Activated CD4-positive, alpha-beta T cell treated with anti-CD3 and anti-CD28 coated beads, Interleukin-2, amount 50 U/mL, for 1 hour (primary cell): ENCODE measurements at places on chromosomes 7 and 10.
A peak's percentile ranks its signal among the peaks of the same experiment; 100 is the strongest.

GRCh38 chr7:29375641-29376562 lies 181.3 kb downstream of the CHN2 start:
- DNase-seq: no peak

DNA sequence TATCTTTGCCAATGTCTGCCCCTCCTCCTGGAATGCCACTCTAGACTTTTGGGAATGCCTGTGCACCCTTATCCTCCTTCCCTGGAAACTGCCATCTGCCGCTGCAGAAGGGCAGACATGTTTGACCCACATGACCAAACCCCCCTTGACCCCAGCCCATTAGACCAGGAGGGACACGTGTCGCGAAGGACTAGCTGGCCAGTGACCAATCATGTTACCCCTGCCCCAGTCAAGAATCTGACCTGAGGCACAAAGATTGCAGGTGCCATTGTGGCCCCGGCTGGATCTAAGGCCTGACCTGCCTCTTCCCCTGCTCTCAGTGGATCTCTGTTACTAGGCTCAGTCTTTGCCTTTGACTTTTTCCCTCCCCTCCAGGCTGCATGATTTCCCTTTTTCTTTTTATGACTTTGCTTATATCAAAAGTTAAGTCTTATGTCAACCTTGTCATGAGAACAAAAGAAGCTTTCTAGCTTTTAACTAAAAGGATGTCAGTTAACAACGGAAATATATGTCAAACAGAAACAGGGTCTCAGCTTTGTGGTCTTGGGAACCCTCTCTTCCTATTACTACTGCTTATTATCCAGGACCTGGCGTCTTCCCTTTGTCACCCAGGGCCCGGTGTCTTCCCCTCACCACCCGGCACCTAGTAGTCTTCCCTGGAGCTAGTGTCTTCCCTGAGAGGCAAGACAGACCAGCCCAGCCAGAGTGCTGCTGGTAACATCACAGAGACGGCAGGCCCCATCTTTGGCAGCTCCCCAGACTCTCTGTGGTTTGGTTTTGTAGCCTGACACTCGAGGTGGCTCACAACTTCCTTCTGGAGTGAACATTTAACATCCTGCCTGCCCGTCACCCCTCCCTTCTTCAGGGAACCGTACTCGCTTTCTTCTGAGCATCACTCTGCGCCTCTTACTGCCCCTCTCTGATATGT lies 24.4 kb upstream of the PPIF start:
- peak; percentile 76 for DNase-seq

- no peak for DNase-seq
Measured at GRCh38 chr10:69438536-69439349, 12.5 kb upstream of the TSPAN15 start.

DNA sequence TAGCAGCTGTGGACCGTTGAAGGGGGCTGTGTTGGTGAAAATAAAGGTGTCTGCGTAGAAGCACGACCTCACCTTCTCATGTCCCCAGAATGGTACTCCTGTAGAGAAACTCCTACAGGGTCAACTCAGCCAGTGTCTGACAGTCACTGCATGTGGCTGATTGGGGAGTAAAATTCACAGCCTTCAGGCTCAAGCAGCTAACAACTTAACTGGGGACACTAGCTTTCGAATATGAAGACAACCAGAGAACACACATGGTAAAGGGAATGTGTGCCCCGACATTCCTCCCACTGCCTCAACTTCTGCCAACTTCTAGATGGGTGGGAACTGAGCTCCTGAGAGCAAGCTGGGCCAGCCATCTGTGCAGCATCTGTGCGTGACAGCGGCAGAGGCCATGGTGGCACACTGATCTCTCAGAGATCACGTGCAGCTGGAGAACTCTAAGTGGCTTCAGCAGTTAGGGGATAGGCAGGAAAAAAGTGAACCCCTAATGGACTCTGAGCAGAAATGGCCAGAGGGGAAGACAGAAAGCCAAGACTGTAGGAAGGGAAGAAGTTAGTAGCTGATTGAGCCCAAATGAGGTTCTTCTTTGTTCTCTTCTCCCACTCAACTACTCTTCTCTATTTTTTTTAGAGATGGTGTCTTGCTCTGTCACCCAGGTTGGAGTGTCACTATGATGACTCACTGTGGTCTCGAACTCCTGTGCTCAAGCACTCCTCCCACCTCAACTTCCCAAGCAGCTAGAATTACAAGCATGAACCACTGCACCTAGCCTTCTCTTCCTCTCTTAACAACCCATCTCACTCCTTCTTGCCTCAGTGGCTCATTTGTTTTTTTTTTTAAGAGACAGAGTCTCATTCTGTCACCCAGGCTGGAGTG lies 280.8 kb downstream of the ZEB1 start:
- DNase-seq: no peak

DNA sequence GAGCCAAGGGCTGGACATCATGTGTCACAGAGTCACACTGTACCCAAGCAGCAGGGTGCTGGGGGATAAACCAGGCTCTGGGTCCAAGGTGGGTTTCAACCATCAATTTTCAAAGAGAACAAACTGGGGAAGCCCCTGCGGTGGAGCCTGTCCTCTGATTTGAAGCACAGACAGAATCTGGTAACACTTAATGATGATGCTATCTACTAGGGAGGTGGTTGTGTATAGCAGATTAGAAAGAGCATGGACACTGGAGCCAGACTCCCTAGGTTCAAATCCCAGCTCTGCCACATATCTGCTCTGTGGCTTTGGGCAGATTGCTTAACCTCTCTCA lies 204.9 kb upstream of the ZMIZ1 start:
- no peak for DNase-seq

GRCh38 chr7:125450749-125451148 lies 521.1 kb upstream of the POT1 start:
- no peak for DNase-seq

- peak; percentile 15 for DNase-seq
Measured at GRCh38 chr7:617614-618538, 98.2 kb upstream of the PDGFA start.

DNA sequence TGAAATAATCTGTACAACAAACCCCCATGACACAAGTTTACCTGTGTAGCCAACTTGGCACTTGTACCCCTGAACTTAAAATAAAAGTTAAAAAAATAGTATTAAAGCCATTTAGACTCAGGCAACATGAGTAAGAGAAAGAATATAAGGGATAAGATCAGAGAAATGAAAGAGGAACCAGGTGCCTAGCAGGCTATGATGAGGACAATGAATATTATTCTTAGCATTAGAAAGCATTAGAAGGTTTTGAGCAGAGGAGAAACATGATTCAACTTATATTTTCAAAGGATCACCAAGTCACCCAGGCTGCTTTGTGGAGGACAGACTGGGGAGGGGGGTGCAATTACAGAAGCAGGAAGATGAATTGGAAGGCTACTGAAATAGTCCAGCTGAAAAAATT lies 48.1 kb upstream of the TES start:
- no peak for DNase-seq

DNA sequence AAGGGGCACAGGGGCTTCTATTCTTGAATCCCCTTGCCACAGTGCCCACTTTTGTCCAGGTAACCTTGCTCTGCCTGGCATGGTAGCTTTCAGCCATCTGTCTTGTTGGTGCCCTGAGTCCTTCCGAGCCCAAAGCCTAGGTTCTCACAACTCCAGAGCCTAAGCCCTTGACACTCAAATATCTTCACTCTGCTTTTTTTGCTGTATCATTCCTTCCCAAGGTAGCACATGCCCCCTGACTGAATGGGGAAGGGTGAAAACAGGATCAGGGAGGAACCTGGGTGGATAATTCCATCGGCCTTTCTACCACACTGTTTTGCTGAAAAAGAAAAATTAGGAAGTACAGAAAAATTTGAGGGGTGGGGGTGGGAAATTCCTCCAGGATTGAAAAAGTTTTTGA lies 37.6 kb downstream of the LDB3 start:
- no peak for DNase-seq

GRCh38 chr10:17607603-17608332 lies 9.4 kb downstream of the HACD1 start:
- DNase-seq: no peak

GRCh38 chr10:43453266-43453831 lies 16.4 kb downstream of the ZNF487 start:
- DNase-seq: no peak

DNA sequence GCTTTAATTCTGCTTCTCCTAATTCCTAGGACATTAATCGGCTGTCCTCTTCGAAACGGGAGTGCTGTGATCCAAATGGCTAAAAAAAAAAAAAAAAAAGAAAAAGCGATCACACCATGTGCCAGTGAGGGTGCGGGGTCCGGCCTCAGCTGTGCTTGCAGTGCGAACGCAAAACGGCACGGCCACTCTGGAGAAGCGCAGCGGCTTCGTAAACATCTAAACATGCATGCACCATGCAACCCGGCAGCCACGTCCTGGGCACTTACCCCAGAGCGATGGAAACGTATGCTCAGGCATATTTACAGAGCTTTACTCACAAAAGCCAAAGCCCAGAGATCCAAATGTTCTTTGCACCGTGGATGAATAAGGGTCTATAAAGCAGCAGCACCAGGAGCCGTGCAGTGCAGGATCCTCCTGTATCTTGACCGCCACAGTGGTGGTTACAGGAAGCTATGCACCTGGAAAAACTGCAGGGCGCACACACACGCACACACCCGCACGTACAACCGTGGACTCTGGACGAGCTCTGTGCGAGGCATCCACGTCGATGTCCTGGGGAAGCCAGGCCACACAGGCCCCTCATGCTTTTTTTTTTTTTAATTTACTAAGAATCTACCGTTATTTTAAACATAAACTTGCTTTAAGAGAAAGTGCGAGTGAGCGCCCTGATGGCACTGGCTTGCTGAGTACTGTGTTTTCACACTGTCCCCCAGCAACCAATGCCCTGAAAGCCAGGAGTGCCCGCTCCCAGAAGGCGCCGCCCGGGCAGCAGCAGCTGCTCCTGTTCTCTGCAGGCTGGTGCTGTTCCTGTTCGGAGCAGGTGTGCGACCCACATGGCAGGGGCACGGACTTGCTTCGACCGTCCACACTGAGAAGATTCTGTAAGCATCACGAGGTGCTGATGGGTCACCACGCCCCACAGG lies 25.0 kb downstream of the GPER1 start:
- no peak for DNase-seq

DNA sequence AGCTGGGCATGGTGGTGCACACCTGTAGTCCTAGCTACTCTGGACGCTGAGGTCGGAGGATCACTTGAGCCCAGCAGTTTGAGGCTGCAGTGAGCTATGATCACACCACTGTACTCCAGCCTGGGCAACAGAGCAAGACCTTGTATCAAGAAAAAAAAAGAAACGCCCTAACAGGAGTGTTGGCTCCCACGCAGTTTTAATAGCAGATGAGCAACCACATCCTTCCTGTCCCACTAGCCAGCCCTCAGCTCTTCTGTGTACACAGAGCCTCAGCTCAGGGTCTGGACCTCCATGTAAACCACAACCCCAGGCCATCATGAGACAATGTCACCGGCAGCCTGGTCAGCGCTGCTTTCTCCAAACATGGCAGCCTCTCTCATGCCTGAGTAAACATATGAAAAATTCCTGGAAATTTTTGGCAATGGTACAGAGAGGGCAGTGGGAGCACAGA lies 108.2 kb downstream of the PIP4K2A start:
- DNase-seq: no peak

DNA sequence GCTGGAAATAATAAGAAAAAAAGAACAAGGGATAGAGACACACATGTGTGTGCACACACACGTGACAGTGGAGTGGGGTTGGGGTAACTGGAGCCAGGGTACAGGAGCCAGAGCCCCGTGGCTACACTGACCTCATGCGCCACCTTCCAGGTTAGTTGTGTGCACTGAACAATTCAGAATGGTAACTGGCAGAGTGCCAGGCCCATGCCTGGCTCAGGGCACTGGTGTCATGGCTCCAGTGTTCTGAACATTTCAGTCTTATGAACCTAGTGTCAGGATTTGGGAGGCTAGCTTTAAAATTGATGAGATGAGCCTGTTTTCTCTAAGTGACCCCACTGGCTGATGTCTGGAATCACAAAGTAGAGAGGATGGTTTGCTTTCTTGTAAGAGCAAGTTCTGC lies 269.6 kb downstream of the SORCS3 start:
- no peak for DNase-seq
